Transverse colon (tissue), 4 donors: ENCODE measurements at places on chromosomes 5 and 9. TPM values are rescaled to one million over a fixed set of nuclear protein-coding genes. Genes with fewer than 3 reads are reported as not detected.

DNA sequence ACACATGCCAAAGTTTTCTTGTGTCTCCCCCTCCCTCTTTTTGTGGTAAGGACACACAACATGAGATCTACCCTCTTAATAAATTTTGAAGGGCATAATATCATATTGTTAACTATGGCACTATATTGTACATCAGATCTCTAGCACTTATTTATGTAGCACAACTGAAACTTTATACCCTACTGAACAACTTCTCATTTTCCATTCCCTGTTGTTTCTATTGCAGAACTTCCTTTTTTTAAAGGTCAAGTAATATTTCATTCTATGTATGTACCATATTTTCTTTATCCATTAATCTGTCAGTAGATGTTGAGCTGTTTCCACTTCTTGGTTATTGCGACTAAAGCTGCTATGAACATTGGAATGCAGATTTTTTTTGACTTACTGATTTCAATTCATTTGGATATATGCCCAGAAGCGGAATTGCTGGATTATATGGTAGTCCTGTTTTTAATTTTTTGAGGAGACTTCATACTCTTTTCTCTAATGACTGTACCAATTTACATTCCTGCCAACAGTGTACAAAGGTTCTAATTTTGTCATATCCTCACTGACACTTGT is 305.3 kb downstream of the PRR16 start:
- H3K4me3 ChIP-seq: no peak overlapping the region
- H3K27me3 ChIP-seq: no peaks in the 10 kb centered on the region
- H3K36me3 ChIP-seq: no peaks in the 10 kb centered on the region

- no peaks in the 10 kb centered on the region for H3K36me3 ChIP-seq
- H3K4me3 ChIP-seq: no peak within 1 kb of the TSS
- peaks cover 35% of the 10 kb centered on the region for H3K27me3 ChIP-seq
These were observed at the start of gene PCDHGC5 for GRCh38 chr5:141488591-141489561. PCDHGC5 (plus strand) TSS chr5:141489081; CDS start chr5:141489241, 160 bp downstream.

DNA sequence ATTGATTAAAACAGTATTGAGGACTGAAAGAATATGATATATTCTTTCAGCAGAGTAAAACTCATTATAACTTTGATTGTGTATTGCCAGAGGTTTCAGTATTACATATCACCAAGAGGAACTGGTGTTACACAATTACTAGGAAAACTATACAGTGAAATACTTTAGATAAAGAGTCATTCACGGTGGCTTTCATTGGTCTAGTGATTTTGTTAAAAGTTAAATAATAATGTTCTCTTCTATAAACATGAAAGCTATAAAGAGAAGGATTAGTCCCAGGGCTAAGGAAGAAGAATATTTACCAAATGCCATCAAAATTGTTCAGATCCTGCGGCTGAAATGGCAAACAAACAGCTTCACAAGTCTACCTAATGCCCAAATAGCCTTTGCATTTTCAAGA is 306.2 kb downstream of the SEMA5A start:
- no peaks in the 10 kb centered on the region for H3K27me3 ChIP-seq
- DNase-seq: no peak
- H3K27ac ChIP-seq: no peak overlapping the region

DNA sequence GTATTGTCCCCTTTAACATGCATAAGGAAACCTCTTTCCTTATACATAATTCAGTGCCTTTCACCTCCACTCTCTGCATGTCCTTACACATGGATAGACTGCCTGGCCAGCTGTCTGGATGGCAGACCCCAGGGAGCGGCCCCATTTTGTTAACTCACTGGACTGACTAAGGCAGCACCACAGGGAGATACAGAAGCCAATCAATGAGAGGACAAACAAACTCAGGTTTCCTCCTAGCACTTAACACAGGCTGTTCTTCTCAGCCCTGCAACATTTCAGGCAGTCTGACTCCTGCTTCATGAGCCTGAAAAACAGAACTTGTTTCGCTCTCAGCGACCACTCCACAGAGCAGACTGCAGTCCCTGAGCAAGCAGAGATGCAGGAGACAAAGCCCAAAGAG is 135.4 kb upstream of the RASEF start:
- no peak for DNase-seq
- no peaks in the 10 kb centered on the region for H3K4me1 ChIP-seq
- H3K4me3 ChIP-seq: no peak overlapping the region

Gene TMEM141
- 218 TPM for total RNA-seq

DNA sequence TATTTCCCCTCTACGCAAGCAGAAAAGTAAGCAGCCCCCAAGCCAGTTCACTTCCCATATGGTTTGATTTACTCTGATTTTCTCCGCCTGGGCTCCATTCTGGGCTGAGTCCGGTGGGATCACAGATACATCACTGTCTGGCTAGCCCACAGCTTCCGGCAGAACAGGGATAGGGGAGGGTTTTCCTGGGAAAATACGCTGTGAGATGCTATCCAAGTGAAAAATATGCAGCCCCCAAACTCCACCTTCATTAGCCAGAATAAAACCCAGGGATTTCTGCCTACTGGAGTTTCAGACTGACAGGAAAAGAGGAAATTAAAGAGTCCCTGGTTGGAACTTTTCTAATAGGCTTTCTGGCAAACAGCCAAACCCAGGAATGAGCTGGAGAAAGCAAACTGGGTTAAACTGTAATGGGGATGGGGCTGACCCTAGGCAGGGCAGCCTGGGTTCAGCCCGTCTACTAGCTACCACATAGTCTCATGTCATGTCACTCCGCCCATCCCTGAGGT is 16.9 kb upstream of the NIPAL4 start:
- H3K4me1 ChIP-seq: no peaks in the 10 kb centered on the region
- H3K27me3 ChIP-seq: no peaks in the 10 kb centered on the region
- H3K4me3 ChIP-seq: no peak overlapping the region

Gene FGD3
- total RNA-seq: not detected

- H3K27ac ChIP-seq: peak overlapping the region; percentile 18
- no peaks in the 10 kb centered on the region for H3K36me3 ChIP-seq
- DNase-seq: peak; percentile 46
- peaks cover 36% of the 10 kb centered on the region for H3K27me3 ChIP-seq
These were observed 536 bp downstream of the PCDHAC1 start for GRCh38 chr5:140926443-140927227.

- no peaks in the 10 kb centered on the region for H3K36me3 ChIP-seq
- H3K4me3 ChIP-seq: no peak overlapping the region
- H3K4me1 ChIP-seq: no peaks in the 10 kb centered on the region
- H3K27ac ChIP-seq: no peak overlapping the region
- DNase-seq: no peak
These were observed 25.6 kb downstream of the ANKRD55 start for GRCh38 chr5:56207537-56207936.

- H3K27ac ChIP-seq: peak within 1 kb of the TSS; percentile 40
- DNase-seq: peak; percentile 13
- H3K4me1 ChIP-seq: no peaks in the 10 kb centered on the region
- no peaks in the 10 kb centered on the region for H3K36me3 ChIP-seq
These were observed at the start of gene PCDH12 for GRCh38 chr5:141958113-141958512. PCDH12 (minus strand) TSS chr5:141958202; CDS start chr5:141957851, 351 bp downstream.

DNA sequence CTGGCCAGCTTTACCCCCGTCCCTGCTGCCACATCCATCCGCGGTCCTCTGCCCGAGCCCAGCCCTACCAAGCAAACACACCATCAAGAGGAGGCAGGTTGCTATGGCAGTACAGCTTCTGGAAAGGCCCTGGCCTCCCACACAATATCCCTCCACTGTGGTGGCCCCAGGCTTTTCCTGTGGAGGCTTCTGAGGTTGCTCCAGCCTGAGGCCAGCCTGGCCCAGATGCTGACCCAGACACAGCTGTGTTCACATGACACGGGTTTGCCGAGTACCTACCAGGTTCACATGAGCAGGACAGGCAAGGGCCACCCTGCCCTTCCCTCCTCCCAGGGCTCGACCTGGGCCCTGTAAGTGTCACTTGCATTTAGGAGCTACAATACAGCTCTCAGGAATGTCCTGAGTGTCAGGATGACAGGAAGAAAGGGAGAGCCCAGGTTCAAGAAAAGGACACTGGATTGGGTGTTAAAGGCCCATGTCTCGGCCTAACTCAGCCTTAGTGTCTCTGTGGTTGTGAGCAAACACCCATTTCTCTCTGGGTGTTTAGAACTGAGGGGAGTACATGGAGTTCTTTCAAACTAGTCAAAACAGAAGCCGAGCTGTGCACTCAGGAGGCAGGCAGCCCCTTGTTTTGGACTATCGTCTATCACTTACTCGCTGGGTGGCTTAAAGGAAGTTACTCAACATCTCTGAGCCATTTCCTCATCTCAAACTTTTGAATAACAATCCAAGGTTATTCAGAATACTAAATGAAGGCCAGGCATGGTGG is 40.2 kb downstream of the NAIF1 start:
- H3K27me3 ChIP-seq: no peaks in the 10 kb centered on the region
- peak; percentile 17 for DNase-seq
- H3K4me1 ChIP-seq: no peaks in the 10 kb centered on the region

Gene TMC1
- not detected for total RNA-seq

GRCh38 chr5:101418713-101419118 is 515.6 kb upstream of the ST8SIA4 start:
- H3K27ac ChIP-seq: peak overlapping the region; percentile 23
- no peaks in the 10 kb centered on the region for H3K36me3 ChIP-seq
- H3K4me1 ChIP-seq: no peaks in the 10 kb centered on the region
- no peak for DNase-seq
- H3K27me3 ChIP-seq: no peaks in the 10 kb centered on the region
- no peak overlapping the region for H3K4me3 ChIP-seq

Gene TAF11L6
- total RNA-seq: not detected

Gene ELOVL7
- 1.2 TPM for total RNA-seq

DNA sequence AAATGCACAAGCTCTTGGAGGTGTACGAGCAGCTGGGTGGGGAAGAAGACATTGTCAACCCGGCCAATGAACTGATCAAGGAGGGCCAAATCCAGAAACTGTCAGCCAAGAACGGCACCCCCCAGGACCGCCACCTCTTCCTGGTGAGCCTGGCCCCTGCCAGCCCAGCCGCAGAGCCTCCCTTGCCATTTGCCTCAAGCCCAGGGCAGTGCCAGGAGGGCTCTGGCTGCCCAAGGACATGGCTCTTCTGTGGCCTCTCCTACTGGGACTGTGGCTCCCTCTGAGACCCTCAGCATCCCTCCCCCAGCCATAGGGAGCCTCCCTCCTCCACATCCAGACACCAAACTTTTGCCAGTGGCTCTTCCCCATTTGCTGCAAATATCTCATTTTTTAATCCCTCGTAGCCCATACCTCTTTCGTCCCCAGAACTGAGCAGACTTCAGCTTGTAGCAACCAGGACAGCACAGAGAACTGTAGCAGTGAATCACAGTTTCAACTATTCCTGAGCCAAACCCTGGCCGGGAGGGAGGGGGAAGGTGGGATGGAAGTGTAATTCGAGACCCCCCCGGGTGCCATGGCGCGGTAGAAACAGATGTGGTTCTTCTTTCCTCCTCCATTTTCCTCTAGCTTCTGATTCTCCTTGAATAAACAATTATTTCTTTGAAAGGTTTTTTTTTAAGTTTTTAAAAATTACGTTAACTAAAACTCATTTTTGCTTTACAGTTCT is 44.5 kb upstream of the SUSD3 start:
- H3K4me3 ChIP-seq: no peak overlapping the region
- H3K36me3 ChIP-seq: no peaks in the 10 kb centered on the region
- no peaks in the 10 kb centered on the region for H3K4me1 ChIP-seq
- no peaks in the 10 kb centered on the region for H3K27me3 ChIP-seq
- DNase-seq: no peak

- no peaks in the 10 kb centered on the region for H3K27me3 ChIP-seq
- H3K27ac ChIP-seq: no peak overlapping the region
- no peaks in the 10 kb centered on the region for H3K4me1 ChIP-seq
These were observed 13.0 kb downstream of the UBAP2 start for GRCh38 chr9:34035656-34036055.

DNA sequence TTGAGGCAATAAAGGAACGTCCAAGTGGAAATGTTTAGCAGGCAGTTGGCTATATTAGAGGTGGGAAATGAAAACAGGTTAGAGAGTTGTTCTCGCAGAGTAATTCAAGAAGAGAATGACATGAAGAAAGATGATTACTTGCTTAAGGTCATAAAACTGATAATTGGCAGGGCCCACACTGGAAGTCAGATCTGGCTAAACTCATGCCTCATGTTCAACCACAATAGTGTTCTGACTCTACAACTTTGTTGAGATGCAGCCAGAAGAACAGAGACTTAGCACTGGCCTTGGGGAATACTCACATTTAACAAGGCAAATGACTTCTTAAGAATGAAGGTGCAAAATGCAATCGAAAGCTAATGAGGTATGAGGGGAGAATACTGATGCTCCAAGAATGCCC is 27.2 kb upstream of the TNFSF8 start:
- no peak overlapping the region for H3K27ac ChIP-seq
- no peaks in the 10 kb centered on the region for H3K27me3 ChIP-seq
- H3K36me3 ChIP-seq: no peaks in the 10 kb centered on the region
- H3K4me1 ChIP-seq: peaks cover 4% of the 10 kb centered on the region
- H3K4me3 ChIP-seq: no peak overlapping the region
- DNase-seq: no peak
